ENCODE measurements at places on chromosomes 1 and 21.

- no peak for DNase-seq
Measured at GRCh38 chr1:118081387-118081786, 103.6 kb downstream of the SPAG17 start.

DNA sequence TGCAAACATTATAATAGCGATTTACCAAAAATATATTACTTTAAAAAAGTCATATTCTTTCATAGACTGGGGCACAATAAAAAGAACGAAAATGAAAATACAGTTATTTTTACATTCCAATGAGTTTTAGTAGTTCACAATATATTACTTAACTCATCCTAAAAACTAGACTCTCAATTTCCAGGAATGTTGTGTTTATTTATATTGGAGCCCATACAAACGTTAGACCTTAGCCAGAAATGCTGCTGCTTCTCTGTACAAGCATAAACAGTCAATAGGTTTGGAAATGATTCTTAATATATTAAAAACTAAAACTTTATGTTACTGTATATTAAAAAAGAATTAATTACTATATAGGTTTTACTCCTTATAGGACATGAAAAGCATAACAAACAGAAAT is 302.3 kb downstream of the BRINP3 start:
- DNase-seq = no peak

GRCh38 chr1:199295107-199295506 is 656.3 kb downstream of the PTPRC start:
- no peak for DNase-seq

DNA sequence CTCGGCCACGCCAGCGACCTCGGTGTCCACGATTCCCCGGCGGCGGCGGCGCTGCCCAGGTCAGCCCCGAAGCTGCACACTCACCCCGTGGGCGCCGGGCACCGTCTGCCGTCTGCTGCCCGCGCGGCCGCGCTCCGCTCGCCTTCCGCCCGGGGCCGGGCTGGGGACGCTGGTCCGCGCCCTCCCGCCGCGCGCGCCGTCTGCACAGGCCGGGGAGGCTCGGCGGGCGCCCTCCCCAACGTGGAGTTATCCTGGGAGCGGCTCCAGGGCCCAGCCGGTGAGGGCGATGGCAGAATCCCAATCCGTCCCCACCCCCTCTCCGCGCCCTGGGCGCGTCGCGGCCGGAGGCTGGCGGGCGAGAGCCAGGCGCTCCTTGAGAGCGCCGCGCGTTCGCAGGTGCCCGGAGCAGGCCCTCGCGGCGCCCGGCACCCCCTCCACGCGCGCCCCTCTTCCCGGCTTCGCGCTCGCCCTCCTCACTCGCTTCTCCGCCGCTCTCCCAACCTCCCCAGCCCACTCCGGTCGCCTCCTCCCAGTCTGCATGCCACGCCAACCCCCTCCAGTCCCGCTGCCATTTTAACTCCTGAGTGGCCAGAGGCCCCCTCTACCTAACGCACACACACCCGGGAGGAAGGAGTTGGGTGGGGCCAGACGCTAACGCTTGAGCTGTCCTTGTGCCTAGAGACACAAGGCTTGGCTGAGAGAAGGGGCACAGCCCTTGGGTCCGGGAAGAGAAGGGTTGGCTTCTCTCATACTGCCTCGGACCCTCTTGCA is at the start of gene LRRN2:
Gene LRRN2, minus strand, starts transcription at position 503 of the 771 bp plus-strand sequence. CDS start 65,746 bp downstream, outside the sequence.
- no peak for DNase-seq

- DNase-seq = no peak
Measured at GRCh38 chr1:40405812-40406211, 32.3 kb downstream of the SMAP2 start.

- DNase-seq = no peak
Measured at GRCh38 chr1:157107702-157108101, 8.1 kb upstream of the ETV3L start.

- DNase-seq = no peak
Measured at GRCh38 chr21:28220680-28221079, 772.0 kb downstream of the LTN1 start.

DNA sequence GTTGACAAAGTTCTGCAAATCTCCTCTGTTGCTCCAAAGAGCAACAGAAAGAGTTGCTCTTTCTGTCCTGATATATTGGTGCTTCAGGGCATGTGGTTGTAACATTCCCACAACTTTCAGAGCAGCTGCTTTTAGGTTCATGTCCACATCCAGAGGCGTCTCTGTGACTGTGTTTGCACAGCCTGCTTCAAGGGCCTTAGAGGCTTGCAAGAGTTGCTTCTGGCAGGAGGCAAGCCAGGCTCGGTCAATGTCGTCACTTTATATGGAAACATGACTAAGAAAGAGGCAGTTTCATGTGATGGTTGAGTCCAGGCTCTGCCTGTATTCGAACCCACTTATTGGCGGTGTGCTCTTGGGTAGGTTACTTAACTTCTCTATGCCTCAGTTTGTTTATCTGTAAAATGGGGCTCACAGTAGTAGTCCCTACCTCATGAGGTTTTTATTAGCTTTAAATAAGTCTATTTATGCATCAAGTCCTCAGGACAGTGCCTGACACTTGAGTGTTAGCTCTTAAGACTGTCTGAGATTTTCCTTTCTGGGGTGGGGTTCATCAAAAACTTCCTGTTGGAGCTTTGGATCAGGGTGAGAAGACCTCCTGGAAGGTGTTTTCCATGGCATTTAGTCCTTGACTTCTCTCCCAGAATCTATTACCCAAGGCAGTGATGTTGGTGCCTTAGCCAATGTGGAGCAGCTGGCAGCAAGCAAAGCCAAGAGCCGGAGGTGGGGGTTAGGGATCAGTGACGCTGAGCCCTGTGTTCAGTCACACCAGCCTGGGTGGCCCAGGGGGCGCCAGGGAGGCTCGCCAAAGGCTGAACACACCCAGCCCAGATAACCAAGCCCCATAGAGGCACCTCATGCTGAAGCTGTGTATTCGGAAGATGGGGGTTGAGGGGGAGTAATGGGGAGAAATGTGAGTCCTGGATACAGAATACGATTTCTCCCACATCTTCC is 18.9 kb downstream of the LHX4 start:
- DNase-seq = no peak

DNA sequence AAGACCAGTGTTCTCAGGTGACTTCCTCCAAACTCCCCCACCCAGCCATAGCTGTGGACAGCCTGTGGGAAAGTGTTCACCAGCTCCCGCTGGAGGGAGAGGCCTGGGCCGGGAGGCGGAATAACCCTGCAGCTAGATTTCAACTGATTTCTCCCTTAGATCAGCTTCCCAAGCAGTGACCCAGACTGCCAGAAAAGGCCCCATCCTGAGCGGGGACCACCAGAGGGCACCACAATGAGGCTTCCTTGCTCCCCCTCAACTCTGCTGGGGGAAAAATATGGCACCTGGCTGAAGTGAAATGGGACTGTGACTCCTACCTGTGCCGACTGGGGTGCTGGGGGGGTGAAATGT is 50.8 kb downstream of the RHBG start:
- no peak for DNase-seq

DNA sequence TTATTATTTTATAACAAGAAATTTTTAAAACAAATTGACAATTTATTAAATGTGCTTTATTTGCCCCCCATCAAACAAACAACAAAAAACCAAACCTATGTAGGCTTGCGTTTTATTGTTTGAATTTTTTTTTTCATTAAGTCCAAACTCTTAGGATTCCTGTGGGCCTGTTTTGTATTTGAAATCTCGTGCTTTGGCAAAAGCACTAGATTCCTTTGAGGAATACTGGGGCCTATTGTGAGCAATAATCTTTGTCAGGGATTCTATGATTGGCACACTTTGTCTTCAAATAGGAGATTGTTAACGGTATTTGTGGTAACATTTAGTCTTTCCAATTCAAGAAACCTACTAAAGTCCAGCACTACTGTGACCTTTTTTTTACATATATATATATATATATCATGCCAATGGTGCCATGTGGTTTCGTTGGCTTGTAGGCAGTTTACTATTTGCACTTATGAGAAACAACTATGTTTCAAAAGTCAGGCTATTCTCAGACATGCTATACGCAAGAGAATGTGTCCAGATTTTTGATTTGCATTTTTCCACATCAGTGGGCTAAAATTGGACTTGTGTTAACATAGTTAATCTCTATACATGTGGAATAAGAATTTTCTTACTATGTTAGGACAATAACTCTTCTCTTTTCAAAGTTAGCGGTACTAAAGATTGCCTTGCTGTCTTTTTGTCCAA is 70.4 kb upstream of the GREM2 start:
- no peak for DNase-seq

DNA sequence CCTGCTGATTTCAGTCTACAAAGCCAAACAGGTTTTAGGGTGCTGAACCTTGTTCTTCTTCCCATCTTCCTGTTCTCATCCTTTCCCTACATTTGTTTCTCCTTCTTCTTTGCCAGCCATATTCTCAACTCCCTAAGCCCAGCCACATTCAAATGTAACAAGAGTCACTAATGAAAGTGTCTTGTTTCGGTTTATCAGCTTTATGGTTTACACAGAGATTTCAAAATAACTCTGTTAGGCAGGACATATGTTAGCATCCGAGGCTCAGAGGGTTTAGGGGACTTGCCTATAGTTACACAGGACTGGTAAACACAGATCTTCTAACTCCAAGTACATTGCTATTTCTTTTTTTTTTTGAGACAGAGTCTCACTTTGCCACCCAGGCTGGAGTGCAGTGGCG is 61.3 kb downstream of the NDUFS5 start:
- DNase-seq = no peak

DNA sequence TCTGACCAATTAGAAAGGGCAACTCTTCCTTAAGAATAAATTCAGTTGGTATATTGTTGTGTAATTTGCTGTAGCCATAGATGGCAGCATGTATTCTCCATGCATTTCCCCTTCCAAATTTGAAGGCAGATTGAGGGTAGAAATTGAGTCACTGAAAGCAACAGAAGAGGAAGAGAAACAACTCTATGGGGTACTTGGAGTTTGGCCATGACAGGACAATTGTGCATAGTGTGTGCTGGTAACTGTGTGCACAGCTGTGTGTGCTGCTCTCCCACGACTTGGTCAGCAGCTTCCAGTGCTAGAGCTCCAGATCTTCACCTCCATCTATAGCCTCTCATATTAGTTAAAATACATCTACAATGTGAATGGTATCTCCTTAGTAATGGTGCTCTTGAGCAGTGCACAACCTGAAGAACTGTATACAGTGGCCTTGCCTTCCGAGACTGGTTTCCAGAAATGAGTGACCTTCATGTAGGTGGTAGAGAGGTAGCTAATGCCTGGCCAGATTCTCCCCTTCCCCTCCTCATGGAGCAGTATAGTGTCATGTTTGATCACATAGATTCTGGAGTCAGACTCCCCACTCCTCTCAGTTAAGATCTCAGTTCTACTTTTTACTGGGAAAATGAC is 882 bp upstream of the FCAMR start:
- no peak for DNase-seq

DNA sequence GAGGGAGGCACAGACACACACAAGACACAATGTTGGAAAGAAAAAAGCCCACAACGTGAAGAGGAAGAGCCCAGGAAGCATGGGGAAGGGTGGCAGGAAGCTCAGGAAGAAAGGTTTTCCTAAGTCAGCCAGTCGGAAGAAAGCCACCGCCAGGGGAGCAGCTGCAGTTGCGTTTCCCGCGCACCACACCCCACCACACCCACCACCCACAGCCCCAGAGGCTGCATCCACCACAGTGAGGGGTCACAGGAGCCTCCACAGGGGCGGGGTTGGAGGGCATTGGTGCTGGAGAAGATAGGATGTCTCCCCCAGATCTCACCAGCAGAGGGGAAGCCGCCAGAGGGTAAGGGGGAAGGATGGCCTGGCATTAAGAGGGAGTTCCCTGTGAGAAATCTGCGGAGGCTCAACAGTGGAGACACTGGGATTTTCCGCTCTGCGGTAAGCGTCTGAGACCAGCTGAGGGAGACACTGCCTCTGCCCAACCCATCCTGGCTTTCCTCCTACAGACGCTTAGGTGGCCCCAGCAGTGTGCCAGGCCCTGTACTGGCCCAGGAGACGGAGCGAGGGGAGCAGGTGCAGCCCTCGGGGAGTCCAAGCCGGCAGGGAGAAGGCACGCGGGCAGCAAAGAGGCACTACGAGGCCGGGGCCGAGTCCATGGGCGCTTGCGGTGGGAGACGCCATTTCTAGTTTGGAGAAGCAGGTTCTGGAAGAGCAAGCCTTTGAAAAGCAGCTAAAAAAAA is 19.8 kb downstream of the PGLYRP3 start:
- DNase-seq = no peak

GRCh38 chr1:201001962-201002361 is 21.6 kb downstream of the KIF21B start:
- DNase-seq = no peak

DNA sequence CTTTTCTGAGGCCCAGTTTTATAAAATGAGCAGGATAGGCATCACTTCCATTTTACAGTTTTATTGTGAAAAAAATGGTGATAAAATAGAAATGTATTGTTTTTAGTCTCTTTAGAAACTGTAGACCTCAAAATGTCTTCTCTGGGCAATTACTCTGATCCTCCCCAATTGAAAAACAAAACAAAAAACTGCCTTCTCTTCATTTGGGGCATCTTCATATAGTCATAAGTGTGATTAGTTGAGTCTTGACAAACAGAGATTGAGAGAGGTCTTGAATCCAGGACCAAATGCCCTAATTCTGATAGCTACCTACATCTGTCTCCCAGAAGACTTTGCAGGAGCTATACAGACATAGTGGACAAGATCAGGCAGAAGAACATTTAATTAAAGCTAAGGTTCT is 62.9 kb downstream of the LRRC8C start:
- DNase-seq = no peak

DNA sequence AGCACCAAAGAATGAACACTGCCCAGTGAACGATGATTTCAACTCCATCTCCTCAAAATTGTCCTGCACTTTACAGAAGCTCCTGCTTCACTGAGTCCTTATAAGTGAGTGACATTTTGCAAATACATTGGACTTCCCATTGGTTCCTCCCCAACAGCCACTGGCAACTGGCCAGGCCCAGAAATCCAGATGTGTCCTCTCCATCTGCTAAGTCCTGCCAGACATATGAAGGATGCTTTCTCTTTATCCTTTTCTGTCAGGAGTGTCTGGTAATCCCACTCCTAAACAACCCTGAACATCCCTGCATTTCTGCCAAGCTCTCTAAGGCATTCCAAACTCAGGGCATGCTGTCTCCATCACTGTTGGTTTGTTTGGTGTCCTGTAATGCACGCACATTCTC is 271.8 kb downstream of the RRAGC start:
- DNase-seq = no peak

DNA sequence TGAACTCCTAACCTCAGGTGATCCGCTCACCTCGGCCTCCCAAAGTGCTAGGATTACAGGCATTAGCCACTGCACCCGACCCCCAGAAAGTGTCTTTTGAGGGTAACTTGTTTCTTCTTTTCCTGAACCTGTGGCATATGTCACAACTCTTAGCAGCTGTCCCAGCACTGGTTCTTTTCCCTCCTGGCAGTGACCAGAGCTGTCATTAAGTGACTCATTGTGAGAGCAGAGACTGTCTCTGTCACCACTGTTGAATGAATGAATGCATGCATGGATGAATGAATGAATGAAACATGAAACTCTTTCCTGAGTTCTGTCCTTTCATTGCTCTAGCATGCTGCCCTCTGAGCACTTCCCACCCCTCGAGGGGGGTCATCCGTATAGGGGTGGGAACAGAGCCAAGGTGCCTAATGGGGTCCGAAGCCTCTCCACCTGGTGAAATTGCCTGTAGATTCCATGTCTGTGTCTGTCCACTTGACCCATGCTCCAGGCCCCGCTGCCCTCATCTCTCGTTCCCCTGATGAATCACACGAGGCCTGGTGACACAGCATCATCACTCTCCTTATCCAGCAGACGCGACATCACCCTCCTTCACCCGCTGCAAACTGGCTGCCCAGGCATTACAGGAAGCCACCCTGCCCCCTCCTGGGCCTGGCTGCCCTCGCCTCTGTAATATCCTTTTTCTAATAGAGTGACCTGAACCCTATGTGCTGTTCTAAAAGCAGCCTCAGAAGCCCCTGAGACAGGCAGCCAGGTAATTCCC is 75.0 kb downstream of the IGSF21 start:
- no peak for DNase-seq

- no peak for DNase-seq
Measured at GRCh38 chr1:53557830-53558738, 98.9 kb downstream of the DMRTB1 start.
